ENCODE measurements at places on chromosomes 5 and 9. TPM values are rescaled to one million over a fixed set of nuclear protein-coding genes. Genes with fewer than 3 reads are reported as not detected.

Gene IL7R
- 0.36 TPM for total RNA-seq

Gene FOXD4L6
- total RNA-seq: not detected

Gene EIF4E1B
- total RNA-seq: not detected

Gene POU5F2
- not detected for total RNA-seq

Gene GEMIN5
- 23.0 TPM for total RNA-seq

Gene LCN1
- 0.20 TPM for total RNA-seq

Gene RAB14
- 50.1 TPM for total RNA-seq

Gene COMMD10
- 33.3 TPM for total RNA-seq

Gene PCA3
- total RNA-seq: not detected

Gene PCDHGA5
- 0.13 TPM for total RNA-seq

Gene SPINK13
- total RNA-seq: not detected

Gene KIF20A
- 39.4 TPM for total RNA-seq

Gene ZER1
- total RNA-seq: 14.0 TPM

Gene SPATA31C1
- not detected for total RNA-seq

Gene PIP5K1B
- total RNA-seq: not detected

Gene PNPLA7
- total RNA-seq: 0.54 TPM

Gene CNTLN
- 5.6 TPM for total RNA-seq

Gene FAM221B
- not detected for total RNA-seq

Gene MGAT1
- 83.4 TPM for total RNA-seq

Gene FCN2
- total RNA-seq: not detected

Gene ZNF618
- total RNA-seq: 8.9 TPM

Gene C8G
- 1.7 TPM for total RNA-seq

Gene AFAP1L1
- total RNA-seq: 12.0 TPM

Gene TRAF1
- total RNA-seq: 2.7 TPM

Gene PCDHGB5
- total RNA-seq: 2.4 TPM

Gene IGIP
- 0.97 TPM for total RNA-seq

Gene TAF11L6
- not detected for total RNA-seq
